ENCODE measurements at places on chromosomes 16 and 17. TPM values are rescaled to one million over a fixed set of nuclear protein-coding genes. Genes with fewer than 3 reads are reported as not detected.
A peak's percentile ranks its signal among the peaks of the same experiment; 100 is the strongest.

DERL2 gene
- 71.5 TPM for total RNA-seq

CACNG5 gene
- not detected for total RNA-seq

MYH1 gene
- not detected for total RNA-seq

GRCh38 chr16:1923299-1924034 is 5.3 kb upstream of the HS3ST6 start:
- peak; percentile 47 for DNase-seq

- DNase-seq: no peak
These were observed 261.0 kb downstream of the SOX9 start for GRCh38 chr17:72381597-72382397.

GRCh38 chr17:37562016-37562745 is 47.0 kb downstream of the SYNRG start:
- DNase-seq: no peak

DNA sequence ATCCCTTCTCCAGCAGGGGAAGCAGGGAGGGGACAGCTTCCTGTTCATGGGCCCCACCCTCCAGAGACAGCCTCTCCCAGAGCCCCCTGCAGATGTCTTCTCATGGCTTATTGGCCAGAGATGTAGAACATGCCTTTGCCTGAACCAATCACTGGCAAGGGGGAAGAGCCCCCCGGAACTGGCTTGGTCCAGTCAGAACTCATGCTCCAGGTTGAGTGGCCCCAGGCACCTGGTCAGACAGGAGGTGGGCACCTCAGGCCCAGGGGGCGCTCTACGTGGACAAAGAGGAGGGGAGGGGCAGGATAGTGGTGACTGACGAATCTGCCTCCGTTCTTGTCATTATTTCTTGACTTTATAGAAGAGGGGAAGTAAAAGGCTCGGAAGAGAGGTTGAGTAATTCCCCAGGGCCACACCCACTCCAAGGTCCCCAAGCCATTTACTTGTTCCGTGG is 23.6 kb downstream of the RAB11FIP4 start:
- no peak for DNase-seq

- DNase-seq: peak; percentile 12
These were observed 735 bp downstream of the ZNF652 start for GRCh38 chr17:49361129-49361901.

- no peak for DNase-seq
These were observed 18.0 kb upstream of the MON1B start for GRCh38 chr16:77172951-77173350.

DNA sequence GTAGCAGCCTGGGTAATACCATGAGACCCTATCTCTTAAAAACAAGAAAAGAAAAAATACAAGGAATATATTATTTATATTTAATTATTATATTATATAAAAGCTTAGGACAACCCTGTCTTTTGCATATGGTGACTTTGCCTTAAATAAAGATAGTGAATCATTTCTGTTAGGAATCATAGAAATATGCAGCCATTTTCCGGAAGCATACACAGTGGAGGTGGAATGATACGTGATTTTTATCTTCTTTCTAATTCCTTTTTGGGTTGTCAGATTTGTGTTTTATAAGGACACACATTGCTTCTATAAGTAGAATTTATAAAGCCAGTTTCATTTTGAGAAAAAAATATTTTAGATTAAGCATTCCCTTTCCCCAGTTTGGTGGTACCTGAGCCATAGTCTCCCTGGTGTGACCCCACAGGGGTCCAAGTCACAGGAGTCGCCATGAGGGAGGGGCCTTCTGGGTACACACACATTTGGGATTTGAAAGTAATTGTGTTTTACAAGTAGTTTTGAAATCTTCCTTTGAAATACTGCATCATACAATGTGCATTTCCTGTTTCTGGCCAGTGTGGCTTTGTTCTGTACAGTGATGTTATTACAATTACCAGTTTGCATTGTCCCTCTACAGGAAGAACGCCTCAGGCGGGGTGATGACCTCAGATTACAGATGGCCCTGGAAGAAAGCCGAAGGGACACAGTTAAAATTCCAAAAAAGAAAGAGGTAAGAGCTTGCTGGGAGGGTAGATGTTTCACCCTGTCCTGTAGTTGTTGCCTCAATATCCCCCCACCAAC is 50.9 kb downstream of the B9D1 start:
- no peak for DNase-seq
